AG08395 (cell line): ENCODE measurements at places on chromosomes 2 and 18.

- DNase-seq = no peak
These were observed 115.7 kb downstream of the VIT start for GRCh38 chr2:36812196-36812595.

DNA sequence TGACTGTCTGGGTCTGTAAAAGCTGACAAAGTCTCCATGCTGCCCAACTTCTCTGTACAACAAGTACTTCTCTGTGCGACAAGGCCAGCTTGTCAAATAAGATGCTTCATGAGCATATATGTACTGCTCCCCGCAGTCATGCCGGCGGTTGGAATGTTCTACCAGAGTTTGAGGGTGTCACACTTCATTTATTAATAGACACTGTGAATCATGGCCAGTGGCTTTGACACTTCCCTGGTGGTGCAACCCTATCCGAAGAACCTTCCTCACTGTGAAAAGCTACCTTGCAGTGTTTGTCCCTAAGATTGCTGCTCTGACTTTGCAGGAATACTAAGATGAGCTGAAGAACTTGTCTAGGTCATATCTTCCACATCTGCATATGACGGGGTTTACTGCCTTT lies 120.9 kb upstream of the NRP2 start:
- no peak for DNase-seq

DNA sequence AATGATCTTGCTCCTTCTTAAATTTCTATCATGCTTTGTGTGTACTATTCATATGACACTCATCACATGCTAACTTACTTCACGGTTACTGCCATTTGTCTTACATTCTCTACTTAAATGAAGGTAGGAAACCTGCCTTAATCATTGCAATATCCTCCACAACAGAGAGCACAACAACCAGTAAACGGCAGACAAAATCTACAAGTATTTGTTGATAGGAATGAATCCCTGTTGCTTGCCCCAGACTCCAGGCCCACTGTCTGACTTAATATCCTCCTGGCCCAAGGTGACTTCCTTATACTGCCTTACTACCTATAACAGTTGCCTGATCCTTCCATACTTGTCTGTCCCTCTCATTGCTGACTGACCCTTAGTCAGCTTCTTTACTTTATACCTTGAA lies 3.5 kb downstream of the PPP3R1 start:
- no peak for DNase-seq

GRCh38 chr2:139357972-139358371 lies 577.8 kb upstream of the NXPH2 start:
- no peak for DNase-seq

DNA sequence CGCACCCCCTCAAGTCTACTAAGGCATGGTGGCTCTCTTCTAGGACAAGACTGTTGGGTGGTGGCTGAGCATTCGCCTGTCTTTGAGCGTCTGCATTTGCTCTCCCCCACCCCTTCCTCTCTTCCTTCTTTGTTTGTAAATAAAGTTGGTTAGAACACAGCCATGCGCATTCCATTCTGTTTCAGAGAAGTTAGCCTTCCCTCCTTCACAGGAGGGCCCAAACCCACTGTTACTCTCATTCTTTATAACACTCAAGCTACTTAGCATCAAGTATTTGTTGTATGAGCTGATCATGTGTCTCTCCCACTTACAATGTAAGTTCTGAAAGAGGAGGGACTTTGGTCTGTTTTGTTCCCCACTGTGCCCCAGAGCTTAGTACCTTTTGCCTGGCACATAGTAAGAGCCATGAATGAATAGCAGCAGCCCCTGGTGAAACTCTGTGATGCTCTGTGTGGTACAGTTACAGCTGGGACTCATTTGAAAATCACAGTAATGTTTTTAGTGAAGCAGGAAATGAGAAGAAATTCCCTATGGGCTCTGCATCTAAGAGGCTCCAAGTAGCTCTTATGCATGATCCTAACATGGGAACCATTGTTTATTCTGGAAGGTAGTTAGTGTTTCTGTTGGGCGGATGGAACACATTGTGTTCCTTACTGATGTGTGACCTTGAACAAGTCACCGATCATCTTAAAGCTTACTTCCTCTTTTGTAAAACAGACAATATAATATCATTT lies 7.7 kb downstream of the MGAT5 start:
- DNase-seq = peak; percentile 43

DNA sequence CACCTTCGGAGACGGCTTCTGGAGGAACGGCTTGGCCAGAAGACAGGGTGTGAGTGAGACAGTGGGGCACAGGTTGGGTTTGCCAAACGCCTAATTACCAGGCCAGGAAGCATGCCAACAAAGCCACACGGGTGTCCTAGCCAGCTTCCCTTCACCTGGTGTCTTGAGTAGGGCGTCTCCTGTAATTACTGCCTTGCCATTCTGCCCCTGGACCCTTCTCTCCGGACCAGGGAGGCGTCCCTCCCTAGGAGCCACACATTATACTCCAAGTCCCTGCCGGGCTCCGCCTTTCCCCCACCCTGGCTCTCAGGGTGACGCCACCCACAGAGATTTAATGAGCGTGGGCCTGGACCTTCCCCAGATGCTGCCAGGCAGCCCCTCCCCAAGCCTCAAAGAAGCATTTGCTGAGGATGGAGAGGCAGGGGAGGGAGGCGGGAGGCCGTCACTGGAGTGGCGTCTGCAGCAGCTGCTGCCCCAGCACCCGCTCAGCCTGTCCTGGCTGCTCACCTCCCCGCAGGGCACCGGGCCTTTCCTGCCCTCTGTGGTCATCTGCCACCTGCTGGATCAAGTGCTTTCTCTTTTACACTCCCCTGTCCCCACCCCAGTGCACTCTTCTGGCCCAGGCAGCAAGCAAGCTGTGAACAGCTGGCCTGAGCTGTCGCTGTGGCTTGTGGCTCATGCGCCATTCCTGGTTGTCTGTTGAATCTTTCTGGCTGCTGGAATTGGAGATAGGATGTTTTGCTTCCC lies 20.7 kb downstream of the FOSL2 start:
- no peak for DNase-seq

- DNase-seq = no peak
These were observed 507.6 kb upstream of the TNP1 start for GRCh38 chr2:217367464-217367863.

GRCh38 chr2:106147665-106148064 lies 46.4 kb downstream of the UXS1 start:
- no peak for DNase-seq

DNA sequence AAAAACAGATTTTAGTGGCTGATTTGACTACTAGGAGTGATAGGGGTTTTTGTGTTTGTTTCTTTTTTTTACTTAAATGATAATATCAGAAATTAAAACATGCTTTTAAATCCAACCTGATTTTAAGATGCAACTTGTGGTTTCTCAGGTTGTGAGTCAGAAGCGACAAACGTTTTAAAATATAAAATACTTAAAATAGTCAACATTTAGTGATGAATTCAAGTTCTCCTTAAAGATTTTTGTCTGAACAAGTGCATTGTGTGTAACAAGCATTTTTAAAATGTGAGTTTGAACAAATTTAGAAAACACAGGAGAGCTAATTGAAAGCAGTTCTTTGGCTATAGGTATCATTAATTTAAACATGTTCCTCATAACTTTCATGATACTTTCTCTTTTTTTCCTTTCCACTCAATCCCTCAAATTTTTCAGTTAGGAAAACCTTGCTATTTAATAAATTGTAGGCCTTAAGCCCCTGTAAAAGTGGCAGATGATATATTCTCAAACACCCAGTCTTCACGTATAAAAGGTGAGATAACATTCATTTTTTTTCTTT lies 3.6 kb downstream of the TBR1 start:
- DNase-seq = no peak

DNA sequence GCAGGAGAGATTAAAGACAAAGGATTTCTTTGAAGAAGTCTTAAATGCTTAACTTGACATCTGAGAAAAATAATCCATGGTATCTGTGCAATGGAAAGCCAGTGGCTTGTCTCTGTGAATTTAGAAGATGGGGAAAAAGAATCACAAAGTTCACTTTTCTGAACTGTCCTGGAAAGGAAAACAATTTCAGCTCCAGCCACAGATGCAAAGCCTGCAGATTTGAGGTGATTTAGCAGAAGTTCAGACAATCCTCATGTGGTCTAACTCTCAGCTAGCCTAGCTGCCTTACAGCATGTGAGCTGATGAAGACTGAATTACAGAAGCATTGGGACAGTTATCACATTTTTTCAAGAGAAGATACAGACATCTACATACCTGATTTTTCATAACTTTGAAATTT lies 126.7 kb upstream of the ITGB6 start:
- DNase-seq = no peak

DNA sequence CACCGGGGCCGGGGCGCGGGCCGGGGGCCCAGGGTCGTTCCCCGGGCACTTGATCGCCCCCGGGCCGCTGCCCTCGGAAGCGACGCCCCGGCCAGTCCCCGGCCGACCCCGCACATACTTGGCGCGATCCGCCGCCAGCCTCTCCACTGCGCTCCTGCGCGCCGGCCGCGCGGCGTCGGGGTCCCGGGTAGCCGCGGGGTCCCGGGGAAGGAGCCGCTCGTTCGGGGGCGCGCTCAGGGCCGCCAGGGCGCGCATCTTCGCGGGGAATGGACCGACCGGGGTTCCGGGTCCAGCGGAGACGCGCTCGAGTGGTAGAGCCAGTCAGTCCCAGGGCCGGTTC lies 204 bp downstream of the FAM110C start:
- no peak for DNase-seq

DNA sequence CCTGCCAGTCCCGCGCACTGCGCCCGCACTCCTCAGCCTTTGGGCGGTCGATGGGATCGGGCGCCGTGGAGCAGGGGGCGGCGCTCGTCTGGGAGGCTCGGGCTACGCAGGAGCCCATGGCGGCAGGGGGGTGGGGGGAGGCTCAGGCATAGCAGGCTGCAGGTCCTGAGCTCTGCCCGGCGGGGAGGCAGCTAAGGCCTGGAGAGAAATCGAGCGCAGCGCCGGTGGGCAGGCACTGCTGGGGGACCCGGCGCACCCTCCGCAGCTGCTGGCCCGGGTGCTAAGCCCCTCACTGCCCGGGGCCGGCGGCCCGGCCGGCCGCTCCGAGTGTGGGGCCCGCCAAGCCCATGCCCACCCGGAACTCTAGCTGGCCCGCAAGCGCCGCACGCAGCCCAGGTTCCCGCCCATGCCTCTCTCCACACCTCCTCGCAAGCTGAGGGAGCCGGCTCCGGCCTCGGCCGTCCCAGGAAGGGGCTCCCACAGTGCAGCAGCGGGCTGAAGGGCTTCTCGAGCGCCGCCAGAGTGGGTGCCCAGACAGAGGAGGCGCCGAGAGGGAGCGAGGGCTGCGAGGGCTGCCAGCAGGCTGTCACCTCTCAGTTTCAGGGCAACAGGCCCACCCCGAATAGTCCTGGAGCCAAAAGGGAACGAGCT lies 74.1 kb downstream of the PSMG2 start:
- no peak for DNase-seq

GRCh38 chr2:122960759-122961641 lies 1064.1 kb upstream of the CNTNAP5 start:
- DNase-seq = no peak

GRCh38 chr2:36468463-36469105 lies 113.0 kb downstream of the CRIM1 start:
- DNase-seq = no peak

DNA sequence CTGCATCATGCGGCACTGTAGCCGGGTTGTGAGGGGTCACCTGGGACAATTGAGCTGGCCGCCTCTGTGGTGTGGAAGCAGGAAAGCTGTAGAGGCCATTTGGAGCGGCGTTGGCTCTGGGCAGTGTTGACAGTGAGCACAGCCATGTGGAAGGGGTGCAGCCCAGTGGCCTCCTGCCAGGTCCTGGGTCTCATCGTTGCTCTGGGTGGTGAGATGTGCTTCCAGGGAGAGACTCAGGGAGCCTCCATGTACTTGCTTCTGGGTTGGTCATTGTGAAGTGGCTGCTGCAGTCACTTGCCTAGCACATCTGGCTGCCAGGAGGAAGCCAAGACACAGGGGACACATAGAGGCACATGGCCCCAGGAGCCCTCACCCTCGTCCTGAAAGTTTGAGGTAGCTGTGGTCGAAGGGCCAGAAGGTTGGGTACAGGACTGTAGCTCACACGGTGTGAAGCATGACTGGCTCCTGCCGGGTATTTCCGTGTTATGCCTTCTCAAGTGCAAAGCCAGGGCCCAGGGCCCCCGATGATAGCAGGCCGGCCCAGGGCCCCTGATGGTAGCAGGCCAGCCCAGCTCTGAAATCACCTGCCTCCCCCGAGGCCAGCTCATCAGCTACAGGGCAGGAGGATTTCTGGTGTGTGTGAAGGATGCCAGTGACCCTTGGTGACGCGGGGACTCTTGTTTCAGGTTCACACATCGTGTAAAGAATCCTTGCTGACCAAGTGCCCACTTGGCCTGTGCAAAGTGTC lies 82.6 kb downstream of the DGKD start:
- DNase-seq = no peak

GRCh38 chr2:58449286-58450010 lies 208.3 kb upstream of the FANCL start:
- DNase-seq = no peak

DNA sequence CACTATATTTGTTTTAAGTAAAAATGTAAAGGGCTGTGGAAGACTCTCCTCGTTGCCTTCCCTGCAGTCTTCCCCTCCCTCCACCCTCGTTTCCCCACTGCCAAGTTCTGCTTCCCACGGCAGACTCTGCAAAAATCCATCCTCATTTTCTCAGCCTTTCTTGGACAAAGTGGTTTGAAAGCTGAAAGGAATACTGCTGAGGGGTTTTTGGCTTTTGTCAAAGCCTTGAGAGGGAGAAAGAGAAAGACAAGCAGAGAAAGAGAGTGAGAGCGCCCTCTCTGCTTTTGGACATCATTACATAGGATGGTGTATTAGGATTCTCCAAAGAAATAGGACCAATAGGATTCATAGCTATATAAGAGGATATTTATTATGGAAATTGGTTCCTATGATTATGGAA lies 455.9 kb upstream of the SOX11 start:
- no peak for DNase-seq

DNA sequence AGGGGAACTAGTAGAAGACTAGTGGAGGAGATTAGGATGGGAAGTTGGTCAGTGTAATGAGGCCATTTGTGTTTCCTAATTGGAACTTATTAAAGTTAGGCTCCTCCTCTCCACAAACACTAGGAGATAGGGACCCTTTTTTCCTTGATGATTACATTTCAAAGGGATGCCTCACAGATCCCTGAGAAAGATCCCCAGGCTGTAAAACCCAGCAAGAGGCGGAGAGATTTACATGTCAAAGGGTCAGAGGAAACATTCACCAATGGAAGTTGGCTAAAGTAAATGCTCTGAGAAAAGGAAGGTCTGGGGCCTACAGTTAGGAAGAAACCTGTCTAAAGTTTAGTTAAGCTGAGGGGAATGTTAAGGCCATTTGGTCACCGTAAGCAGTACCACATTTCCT lies 1.4 kb upstream of the CCDC85A start:
- no peak for DNase-seq

DNA sequence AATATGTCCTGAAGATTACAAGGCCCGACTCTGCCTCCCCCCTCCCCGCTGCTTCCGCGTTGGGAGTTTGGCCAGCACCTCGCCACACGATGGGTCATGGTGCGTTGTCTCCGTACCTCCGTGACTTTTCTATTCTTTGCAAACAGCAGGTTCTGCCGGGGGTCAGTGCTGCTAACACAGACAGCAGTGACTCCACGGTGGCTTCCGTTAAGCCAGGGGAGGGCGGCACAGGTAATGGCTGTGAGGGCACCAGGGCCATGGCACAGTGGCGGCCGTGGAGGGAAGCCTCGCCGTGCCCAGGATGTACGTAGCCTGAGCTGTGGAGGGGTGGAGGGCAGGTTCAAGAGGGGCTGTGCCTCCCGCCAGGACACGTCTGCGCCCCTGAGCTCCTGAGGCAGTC lies 115.5 kb downstream of the NFATC1 start:
- no peak for DNase-seq
